Esophagus squamous epithelium (tissue), 5 donors: ENCODE measurements at places on chromosomes 11 and 22.

- no peak for DNase-seq
Observed at GRCh38 chr11:117941163-117941707, 12.0 kb upstream of the TMPRSS13 start.

- DNase-seq = no peak
Observed at GRCh38 chr11:125418396-125418795, 77.7 kb downstream of the FEZ1 start.

GRCh38 chr11:38710262-38710661, 2112.2 kb upstream of the RAG2 start:
- no peak for DNase-seq

DNA sequence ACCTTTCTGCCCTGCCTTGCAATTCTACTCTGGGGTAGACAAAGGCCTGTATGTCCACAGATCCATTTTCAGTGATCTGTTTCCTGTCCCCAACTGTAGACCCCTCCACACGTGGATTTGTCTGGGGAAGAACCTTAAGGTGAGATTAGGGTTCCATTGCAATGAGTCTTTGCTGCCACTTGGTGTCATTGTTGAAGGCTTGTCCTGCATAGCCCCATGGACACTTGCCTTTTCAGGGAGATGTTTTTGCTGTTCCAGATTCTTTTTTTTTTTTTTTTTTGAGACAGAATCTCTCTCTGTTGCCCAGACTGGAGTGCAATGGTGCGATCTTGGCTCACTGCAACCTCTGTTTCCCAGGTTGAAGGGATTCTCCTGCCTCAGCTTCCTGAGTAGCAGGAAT, 21.8 kb downstream of the SERPING1 start:
- DNase-seq = no peak

GRCh38 chr11:65646288-65646957, 8.5 kb downstream of the SIPA1 start:
- no peak for DNase-seq

DNA sequence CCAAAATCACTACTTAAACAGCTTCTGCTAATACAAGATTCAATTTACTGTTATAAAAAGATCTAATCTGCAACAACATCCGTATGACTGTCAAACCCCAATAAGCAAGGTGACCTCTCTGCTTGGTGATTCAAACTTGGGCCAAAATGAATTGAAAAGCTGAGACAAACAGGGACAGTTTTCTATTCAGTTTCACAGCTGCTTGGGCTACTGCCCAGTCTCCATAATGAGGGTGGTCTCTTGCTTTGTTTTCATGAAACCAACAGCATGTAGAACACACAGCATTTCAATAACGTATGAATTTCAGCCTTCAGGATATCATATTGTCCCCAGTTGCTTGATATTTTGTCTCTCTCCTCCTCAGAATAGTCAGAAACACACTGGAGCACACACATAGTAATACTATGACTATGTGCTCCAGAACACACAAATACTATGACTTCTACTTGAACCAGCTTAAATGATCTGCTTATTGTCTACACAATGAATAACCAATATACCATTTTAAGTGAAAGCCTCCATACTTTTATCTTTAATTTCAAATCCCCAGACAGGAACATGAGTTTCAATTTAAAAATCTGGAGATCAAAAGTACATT, 285.0 kb downstream of the TTC28 start:
- DNase-seq = no peak

DNA sequence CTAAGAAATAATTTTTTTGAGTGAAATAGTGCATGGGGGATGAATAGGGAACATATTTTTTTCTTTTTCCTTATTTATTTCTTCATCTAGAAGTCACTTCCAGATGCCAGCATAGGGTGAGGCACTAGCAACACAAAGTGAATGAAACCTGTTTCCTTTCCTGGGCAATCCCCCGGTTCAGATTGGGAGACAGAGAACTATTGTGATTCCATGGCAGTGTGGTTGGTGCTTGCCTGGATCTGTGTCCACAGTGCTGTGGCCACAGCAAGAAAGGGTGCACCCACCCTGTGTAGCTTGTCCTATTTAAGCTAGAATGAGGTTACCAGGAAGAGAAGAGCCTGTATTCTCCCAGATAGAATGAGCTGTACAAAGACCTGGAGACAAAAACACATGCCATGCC, 57.6 kb downstream of the SLC5A1 start:
- DNase-seq = no peak

DNA sequence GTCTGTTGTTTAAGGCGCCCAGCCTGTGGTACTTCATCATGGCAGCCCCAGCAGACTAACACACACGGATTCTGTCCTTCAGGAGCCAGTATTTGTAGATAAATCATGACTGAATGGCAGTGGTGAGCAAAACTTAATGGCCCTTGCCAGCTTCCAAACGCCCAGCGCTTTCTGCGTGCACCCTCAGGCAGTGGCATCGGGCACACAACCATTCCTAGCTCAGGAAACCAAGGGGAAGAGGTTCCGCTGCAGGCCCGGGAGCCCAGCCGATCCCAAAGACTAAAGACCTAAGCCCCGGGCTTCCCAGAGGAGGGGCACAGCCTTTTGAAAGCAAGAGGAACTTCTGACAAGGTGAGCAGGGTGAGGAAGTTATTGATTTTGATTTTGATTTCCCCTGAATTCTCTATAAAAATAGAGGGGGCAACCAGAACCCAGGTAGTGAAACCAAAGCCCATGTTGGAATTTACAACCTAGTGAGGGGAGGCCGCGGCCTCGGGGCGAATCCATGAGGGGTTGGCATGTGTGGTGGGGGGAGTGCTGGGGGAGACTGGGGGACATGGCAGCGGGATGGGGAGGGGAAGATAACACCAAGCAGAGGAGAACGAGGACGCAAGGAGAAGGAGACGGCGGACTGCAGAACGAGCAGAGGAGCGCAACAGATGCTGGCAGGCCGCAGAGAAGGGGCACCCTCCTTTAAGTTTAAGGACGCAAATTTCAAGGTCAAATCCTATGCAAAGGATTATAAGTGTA, 79.9 kb upstream of the SEPTIN5 start:
- DNase-seq = no peak

- DNase-seq = no peak
Observed at GRCh38 chr11:60183591-60184205, 815 bp upstream of the MS4A6A start.

GRCh38 chr11:112889446-112889845, 71.8 kb upstream of the NCAM1 start:
- no peak for DNase-seq

GRCh38 chr11:75631086-75631730, 37.6 kb downstream of the MAP6 start:
- no peak for DNase-seq

DNA sequence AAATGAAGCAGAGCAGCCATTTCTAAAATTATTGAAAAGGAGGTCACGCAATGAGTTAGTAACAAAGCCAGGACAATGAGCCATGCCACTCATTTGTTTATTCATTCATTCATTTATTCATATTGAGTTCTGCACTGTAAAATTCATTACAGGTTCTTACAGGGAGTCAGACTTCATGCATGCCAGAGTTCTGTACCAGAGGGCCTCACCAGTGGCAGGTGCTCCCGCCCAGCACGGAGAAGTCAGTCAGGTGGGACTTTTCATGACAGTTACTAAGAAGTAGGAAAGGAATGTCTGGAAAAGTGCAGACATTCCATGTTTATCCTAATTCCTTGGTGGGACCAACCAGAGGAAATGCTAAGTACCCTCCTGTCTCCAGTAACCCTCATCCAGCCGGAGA, 217.5 kb upstream of the BLID start:
- no peak for DNase-seq

- DNase-seq = no peak
Observed at GRCh38 chr11:116500947-116501602, 271.7 kb downstream of the BUD13 start.

- DNase-seq = no peak
Observed at GRCh38 chr11:71388637-71389235, 59.5 kb downstream of the DHCR7 start.

DNA sequence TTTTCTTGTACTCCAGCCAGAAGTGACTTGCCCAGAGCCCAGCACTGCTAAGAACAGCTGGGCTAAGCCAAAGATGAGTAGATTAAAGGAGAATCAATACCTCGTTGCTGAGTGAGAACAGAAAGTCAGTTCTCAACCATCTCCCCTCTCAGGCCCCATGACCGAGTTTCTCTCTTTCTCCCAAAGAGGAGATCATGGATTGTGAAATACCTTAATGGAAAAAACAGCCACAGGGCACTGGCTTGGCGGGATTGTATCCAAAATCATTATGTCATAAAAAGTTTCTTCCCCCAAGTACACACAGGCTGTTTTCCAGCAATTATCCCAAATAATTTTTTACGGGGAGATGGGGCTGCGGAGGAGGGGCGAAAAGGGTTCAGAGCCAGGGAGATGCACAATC, 111.8 kb upstream of the TMEM45B start:
- no peak for DNase-seq

DNA sequence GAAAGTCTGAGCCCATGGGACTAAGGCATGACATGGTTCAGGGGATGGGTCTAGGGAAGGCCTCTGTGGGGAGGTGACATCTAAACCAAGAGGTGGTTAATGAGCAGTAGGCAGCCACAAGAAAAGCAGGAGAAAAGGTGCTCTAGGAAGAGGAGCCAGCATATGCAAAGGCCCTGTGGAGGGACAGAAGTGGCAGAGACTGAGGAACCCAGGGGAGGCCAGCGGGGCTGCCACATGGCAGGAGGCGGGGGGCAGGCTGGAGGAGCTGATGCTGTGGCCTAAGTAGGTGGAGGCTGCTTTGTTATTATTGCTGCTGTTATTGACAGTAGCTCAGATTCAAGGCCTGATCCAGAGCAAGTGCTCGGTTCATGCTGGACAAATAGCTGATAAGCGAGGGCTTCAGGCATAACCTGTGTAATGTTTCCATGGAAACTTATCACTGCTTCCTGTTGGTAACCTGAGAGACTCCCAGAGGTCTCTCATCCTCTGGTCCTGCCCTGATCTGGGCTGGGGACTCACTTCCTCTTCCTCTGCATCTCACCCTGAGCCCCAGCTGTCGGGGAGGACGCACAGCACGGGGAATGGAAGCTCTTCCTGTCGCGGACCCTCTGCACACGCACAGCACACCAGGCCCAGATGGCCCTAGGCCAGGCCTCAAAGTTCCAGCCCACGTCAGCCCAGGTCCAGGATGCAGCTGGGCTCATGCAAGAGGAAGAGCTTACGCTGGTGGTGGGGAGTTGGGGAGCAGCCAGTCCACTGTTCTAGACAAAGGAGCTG, 75.2 kb upstream of the TP53I11 start:
- DNase-seq = no peak

DNA sequence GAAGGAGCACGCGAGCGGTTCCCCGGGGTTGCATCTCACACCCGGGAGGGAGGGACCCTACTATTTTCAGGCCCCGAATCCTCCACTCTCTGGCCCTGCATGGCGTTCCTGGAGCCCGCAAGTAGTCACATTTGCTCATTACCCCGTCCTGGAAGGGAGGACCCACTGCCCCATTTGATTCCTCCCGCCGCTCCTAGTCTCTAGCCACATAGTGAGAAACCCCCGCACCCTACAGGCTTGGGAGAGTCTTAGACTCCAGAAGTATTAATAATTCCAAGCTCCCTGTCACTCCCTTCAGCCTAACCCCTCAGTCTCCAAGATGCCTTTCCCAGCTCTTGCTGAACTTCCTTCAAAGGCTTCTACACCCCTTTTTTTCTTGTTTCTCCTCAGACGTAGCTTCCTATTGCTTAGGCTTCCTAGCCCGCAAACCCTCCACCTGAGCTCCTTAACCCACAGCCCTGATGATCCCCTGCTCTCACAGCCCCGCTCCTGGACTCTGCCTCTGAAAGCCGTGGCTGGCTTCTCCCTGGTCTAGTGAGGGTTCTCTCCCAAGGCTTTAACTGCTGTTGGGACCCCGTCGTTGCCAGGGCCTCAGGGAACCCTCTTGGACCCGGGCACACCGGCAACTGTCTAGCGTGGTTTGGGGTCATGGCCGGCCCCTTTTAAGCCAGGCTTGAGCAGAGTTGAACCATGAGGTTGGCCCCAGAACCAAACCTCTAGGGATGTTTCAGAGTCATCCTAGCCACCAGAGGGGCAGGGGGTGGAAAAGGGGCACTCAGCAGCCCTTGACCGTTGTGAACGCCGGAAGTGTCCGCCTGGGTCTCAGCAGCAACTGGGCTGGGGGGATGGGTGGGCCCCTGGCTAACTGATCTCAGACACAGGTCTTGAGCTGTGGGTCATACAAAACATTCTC, 862 bp downstream of the GGA1 start:
- no peak for DNase-seq

DNA sequence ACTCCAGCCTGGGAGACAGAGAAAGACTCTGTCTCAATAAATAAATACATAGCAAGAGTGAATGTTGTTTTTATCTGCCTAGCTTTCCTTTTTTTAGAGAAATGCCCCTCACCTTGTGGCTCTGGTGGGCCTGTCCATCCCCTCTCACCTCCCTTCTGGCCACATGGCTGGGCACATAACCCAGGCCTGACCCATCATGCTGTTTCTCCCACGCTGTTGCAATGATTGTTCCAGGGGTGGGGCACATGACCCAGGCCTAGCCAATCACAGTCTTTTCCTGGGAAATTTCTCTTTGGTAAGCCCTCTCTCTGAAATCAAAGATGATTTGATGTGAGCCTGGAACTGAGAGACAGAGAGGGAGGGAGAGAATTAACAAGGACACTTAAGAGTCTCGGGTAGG, 5.5 kb upstream of the CYTH4 start:
- no peak for DNase-seq

GRCh38 chr11:78392854-78393253, 24.8 kb downstream of the GAB2 start:
- no peak for DNase-seq

- DNase-seq = no peak
Observed at GRCh38 chr11:41053894-41054293, 405.6 kb downstream of the LRRC4C start.

GRCh38 chr11:849951-850774, 7.5 kb downstream of the TSPAN4 start:
- DNase-seq = no peak
